ENCODE measurements at places on chromosomes 5 and 9. TPM values are rescaled to one million over a fixed set of nuclear protein-coding genes. Genes with fewer than 3 reads are reported as not detected.

Gene PKD2L2
- total RNA-seq = not detected

Gene HMHB1
- not detected for total RNA-seq

Gene CER1
- not detected for total RNA-seq

Gene NXNL2
- 0.97 TPM for total RNA-seq

Gene PCDHGB6
- 2.8 TPM for total RNA-seq

Gene CDKN2A
- total RNA-seq = 27.9 TPM

Gene C9orf43
- 0.30 TPM for total RNA-seq

Gene TNC
- total RNA-seq = 206 TPM

Gene RABL6
- total RNA-seq = 46.3 TPM

Gene PDZD2
- under 0.01 TPM for total RNA-seq

Gene JADE2
- 14.3 TPM for total RNA-seq

Gene CDH6
- 82.3 TPM for total RNA-seq

Gene KIF24
- total RNA-seq = 0.59 TPM

Gene GRM6
- total RNA-seq = not detected

Gene RGS7BP
- 0.18 TPM for total RNA-seq

Gene FGFR4
- 0.59 TPM for total RNA-seq

Gene PCDHGA1
- total RNA-seq = 0.69 TPM

Gene SEMA6A
- 0.05 TPM for total RNA-seq

Gene ACSL6
- total RNA-seq = under 0.01 TPM

Gene PAEP
- not detected for total RNA-seq

Gene NEUROG1
- total RNA-seq = not detected

Gene PAIP1
- total RNA-seq = 86.4 TPM

Gene FBP1
- not detected for total RNA-seq

Gene EGFL7
- 33.6 TPM for total RNA-seq

Gene MAMDC4
- 4.0 TPM for total RNA-seq

Gene SPATA31C2
- total RNA-seq = not detected

Gene BARHL1
- total RNA-seq = not detected

Gene FSD1L
- total RNA-seq = 6.8 TPM

Gene BHMT
- not detected for total RNA-seq

Gene MYO10
- 264 TPM for total RNA-seq

Gene PCDHA4
- 0.89 TPM for total RNA-seq

Gene PAPPA
- total RNA-seq = 211 TPM

Gene RXRA
- 12.4 TPM for total RNA-seq

Gene PRDM9
- not detected for total RNA-seq

Data from smooth muscle cell of the umbilical artery (primary cell).